ENCODE measurements at places on chromosomes 5 and 9.

DNA sequence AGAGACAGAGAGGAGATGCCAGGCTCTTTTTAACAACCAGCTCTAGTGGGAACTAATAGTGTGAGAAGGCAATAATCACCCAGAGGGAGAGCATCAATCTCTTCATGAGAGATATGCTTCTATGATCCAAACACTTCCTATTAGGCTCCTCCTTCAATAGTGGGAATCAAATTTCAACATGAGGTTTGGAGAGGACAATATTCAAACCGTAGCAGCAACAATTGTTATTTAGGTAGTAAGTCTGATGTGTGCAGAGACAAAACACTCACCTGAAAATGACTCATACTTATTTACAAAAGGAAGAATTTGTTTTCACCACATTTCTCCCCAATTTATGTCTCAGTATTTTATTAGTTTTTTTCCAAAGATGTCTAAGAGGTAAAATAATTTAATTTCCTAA, 144.3 kb downstream of the ST8SIA4 start:
- no peak for DNase-seq

DNA sequence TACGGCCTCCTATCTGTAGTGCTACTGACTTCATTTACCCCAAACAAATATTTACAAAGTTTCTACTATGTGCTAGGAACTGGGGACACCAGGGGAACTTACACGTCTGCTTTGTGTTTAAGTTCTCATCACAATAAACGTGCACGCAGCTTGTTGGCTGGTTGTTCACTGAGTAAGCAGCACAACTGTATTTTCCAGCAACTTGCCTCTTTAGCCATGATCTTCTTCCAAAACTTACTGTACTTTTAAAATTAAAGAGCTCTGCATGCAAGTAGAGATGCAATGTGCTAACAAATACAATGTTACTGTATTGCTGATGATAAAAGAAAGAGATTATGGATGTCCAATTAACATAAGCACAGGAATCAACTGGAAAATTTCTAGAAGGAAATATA, 62.8 kb downstream of the RAPGEF1 start:
- no peak for DNase-seq

DNA sequence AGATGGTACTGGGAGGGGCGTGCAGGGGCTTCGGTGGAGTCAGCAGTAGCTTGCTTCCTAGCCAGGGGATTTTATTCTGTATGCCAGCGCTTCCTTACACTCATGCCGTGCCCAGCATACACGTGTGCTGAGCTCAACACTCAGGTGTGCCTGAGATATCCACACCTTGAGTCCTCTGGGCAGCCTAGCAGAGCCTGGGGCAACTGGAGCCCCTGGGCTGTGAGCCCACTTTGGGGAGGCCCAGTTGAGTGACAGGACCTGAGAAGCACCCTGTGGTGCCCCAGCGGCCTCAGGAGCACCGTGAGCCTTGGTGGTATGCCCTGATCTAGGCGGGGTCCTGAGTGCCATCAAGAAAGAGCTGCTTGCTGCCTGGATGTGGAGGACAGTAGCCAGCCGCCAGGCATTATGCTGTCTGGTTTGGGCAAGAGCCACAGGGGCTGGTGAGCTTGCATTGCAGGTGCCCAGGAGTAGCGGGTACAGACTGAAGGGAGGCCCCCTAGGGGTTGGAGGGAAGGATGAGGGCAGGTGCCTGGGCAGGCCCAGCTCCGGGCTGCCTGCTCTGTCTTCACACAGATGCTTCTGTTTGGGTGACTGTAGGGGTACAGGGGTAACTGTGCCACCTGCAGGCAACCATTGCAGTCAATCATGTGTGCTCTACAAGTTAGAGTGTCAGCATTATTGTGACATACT, 42.9 kb downstream of the BNIP1 start:
- DNase-seq, result peak; percentile 22

- DNase-seq, result no peak
Observed at GRCh38 chr9:136656183-136656738, 6.5 kb upstream of the EGFL7 start.

DNA sequence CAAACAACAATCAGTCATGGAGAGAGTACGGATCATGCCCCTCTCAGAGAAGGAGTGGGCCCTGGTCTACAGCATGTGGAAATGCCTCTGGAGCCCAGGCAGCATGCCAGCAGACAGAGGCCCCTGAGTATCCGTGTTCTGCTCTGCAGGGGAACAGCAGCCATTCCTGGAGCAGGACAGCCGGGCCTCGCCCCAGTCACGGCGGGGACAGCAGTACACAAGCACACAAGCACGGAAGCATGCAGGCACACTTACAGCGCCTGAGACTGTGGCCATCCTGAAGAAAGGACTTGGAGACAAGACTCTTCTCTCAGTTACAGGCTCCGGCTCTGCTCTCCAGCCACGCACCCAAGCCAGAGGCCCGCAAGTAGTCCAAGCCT, 102.6 kb upstream of the ALDH1B1 start:
- no peak for DNase-seq

GRCh38 chr5:65150599-65151304, 331.0 kb downstream of the ADAMTS6 start:
- no peak for DNase-seq

DNA sequence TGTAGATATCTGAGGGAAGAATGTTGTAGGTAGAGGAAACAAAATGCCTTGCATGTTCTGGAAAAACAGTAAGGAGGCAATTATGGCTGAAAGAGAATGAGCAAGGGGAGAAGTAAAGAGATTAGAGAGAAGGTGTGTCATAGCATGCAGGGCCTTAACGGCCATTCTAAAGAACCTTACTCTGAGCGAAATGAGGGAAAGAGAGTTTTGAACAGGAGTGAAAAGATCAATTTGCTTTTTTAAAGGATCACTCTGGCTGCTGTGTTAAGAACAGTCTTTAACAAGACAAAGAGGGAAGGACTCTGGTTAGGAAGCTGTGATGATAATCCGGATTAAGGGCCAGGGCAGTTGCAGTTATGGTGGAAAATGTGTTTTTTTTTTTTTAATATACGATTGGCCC, 22.6 kb downstream of the PTBP3 start:
- DNase-seq, result no peak

All from activated CD8-positive, alpha-beta T cell treated with anti-CD3 and anti-CD28 coated beads, Interleukin-2, amount 10 ng/mL, durations not matched to agents 7 days and 5 days (primary cell).